Esophagus squamous epithelium (tissue), 5 donors: ENCODE measurements at places on chromosomes 2 and 18.

DNA sequence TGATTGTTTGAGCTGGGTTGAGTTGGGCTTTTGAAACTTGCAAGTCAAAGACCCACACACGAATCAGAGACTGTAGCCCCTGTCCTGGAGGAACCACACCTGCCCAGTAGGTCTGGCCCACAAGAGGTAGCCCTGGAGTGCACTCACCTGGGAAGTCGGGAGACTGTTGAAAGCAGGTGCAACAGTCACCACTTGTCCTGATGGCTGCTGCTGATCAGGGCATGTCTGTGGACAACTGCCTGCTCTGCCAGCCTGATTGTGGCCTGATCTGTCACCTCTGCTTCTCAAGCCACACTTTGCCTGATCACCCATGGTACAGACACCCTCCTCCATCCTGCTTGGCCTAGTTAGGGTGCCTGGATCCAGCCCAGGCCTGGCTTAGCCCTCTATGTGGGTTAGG, 105.0 kb upstream of the HAAO start:
- DNase-seq: no peak

GRCh38 chr2:36820942-36821605, 124.6 kb downstream of the VIT start:
- DNase-seq: no peak

GRCh38 chr2:215636816-215637215, 200.9 kb upstream of the FN1 start:
- DNase-seq: no peak

GRCh38 chr2:182078988-182079602, 93.4 kb downstream of the PPP1R1C start:
- DNase-seq: no peak

- no peak for DNase-seq
Measured at GRCh38 chr18:56550121-56550520, 88.3 kb downstream of the TXNL1 start.

DNA sequence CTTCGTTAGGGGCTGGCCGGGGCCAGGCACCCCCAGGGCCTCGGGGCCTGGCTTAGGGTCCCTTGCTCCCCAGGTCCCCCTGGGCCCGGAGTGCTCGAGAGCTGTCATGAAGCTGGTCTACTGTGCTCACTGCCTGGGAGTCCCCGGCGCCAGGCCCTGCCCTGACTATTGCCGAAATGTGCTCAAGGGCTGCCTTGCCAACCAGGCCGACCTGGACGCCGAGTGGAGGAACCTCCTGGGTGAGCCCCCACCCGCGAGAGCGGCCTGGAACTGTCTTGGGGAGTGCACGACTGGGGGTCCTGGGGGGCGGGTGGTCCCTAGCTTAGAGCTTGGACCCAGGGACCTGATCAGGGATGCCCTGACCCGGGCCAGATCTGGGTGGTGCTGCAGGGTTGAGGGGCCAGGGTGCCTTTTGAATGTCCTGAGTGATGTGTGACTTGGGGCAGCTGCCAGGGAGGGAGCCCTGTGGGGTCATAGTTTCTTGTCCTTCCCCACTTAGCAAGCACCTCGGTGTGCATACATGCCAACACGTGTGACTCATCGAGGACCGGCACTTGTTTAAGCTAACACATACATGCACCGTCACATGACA, 27.9 kb downstream of the GPC1 start:
- DNase-seq: no peak

- no peak for DNase-seq
Measured at GRCh38 chr2:173719471-173719870, 245.7 kb downstream of the SP3 start.

GRCh38 chr2:183665425-183665824, 541.2 kb downstream of the NUP35 start:
- DNase-seq: no peak

GRCh38 chr2:127531221-127531648, 4.2 kb upstream of the MYO7B start:
- no peak for DNase-seq

DNA sequence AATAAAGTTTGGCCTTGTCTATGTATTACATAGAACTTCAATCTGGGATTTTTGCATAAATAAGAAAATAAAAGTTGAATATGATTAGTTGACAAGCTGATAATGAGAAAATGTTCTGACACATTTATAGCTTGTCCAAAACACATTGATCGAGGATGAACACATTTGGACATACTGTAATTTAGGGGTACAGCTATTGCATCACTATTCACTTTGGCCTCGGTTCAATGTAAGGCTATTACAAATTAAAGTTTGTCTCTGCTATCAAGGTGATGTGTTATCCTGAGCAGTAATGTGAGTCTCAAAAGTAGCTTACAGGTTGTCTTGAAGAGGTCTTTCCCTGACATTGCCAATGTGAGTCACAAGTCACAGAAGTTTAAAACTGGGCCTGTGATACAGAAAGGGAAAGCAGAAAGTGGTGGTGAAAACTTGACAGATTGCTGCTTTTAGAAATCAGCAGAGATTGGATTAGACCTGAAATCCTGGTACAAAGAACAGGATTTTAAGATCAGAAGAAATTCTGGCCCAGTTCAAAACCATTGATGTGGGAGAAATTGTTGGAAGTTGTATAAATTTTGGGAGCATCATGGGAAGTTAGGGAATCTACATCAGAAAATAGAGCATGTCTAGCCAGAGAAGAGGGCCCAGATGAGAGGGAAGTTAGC, 674.1 kb downstream of the NYAP2 start:
- no peak for DNase-seq

DNA sequence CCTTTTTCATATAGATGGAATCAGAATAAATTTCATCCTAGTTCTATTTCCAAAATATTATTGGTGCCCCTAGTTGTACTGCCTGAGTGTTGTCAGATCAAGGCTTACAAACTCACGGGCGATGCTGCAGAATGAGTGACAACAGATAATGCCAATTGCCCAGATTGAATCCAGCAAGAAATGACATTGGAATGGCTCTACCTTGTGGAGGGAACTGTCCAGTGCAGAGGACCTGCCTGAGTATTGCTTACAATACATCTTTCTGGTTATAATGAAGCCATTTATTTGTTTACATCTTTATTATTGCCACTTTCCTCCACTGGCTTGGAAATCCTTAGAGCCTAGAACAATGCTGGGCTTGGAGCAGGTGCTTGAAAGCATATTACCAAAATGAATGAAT, 7.8 kb upstream of the IL1R2 start:
- DNase-seq: no peak

DNA sequence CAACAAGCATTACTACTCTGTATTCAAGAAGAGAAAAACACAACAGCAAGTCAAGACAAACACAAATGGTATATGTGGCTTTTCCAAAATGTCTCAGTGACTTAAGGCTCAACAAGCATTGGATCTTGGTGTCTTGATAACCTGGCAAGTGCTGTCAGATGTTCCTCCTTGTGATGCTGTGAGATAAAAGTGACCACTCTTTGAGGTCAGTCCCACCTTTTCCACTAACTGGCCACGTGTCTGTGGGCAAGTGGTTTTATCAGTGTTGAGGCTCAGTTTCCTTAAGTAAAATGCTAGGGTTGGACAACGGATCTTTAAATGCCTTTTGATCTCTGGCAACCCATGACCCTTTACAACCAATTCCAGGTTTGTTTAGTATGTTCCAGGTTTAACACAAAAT, 98.7 kb downstream of the BCL2 start:
- DNase-seq: no peak

- DNase-seq: no peak
Measured at GRCh38 chr2:225130093-225130492, 87.8 kb upstream of the DOCK10 start.

GRCh38 chr18:42446195-42446594, 491.2 kb downstream of the PIK3C3 start:
- no peak for DNase-seq

- DNase-seq: no peak
Measured at GRCh38 chr2:106781196-106781595, 104.8 kb downstream of the ST6GAL2 start.

- no peak for DNase-seq
Measured at GRCh38 chr18:35289293-35289692, 736 bp downstream of the ZSCAN30 start.

DNA sequence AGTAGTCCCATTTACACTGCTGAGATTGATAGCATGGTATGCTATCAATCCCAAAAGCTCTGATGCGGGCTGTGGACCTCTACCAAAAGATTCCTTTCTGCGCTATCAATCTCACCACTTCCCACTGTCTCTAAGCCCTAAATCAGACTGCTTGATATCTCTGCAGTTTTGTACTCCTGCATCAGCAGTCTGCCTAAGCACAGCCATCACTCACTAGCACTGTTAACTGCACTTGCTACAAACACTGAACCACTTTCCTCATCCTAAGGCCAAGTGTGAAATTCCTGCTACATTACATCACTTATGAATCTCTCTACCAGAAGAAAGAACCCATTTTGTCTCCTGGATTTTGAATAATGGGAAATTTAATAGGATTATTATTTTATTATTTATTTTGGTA, 237.0 kb downstream of the HNMT start:
- DNase-seq: no peak

DNA sequence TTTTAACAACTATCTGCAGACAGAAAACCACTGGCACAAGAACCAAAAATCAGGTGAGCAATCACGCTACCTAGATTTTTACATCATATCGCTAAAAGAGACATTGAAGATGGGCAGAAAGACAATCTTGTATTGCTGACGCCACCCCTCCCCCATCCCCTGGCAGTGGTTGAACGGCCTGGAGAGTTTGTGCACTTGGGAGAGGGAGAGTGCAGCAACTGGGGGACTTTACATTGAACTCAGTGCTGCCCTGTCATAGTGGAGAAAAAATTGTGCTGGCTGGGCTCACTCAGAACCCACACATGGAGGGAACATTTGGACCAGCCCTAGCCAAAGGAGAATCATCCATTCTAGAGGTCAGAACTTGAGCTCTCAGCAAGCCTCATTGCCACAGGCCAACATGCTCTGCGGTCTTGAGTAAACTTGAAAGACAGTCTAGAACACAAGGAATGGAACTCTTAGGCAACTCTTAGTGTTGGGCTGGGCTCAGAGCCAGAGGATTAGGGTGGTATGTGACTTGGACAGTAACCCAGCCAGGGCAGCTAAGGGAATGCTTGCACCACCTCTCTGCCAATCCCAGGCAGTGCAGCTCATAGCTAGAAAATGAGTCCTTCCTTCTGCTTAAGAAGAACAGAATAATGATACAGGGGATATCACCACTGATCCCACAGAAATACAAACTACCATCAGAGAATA, 220.0 kb upstream of the CYP26B1 start:
- DNase-seq: peak; percentile 9

- DNase-seq: no peak
Measured at GRCh38 chr2:190664240-190664639, 15.4 kb downstream of the NAB1 start.

DNA sequence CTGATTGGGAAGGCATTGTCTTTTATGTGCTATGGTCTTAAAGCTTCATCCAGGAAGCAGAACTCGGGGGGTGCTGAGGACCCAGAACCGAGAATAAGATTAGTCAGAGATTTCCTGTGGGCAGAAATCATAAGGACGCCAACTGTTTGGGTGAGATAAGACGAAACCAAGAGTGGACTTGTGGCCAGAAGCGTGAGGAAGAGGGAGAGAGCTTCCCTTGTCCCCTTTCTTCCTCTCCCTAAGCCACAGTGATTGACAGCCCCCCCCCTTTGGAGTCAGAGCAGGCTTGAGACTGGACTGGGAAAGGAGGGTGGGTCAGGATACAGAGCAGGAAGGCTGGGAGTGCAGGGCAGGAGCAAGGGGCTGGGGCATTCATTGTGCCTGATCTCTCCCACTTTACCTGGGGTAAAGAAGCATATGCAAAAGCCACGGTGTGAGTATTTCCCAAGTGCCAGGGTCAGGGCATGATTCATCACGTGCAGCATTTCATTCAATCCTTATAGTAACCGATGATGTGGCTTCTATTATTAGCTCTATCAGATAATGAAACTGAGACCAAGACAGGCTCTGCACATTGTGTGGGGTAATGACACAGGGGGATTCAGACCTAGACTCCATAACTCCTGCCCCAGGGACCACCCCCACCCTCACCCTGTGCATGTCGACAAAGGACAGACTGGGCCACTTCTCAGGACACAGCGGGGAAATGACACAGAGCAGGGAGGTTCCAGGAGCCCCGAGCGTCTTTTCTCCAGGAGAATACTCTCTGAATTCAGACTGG, 3.0 kb upstream of the IL1RN start:
- DNase-seq: no peak

GRCh38 chr2:162925595-162925994, 87.0 kb upstream of the KCNH7 start:
- no peak for DNase-seq

DNA sequence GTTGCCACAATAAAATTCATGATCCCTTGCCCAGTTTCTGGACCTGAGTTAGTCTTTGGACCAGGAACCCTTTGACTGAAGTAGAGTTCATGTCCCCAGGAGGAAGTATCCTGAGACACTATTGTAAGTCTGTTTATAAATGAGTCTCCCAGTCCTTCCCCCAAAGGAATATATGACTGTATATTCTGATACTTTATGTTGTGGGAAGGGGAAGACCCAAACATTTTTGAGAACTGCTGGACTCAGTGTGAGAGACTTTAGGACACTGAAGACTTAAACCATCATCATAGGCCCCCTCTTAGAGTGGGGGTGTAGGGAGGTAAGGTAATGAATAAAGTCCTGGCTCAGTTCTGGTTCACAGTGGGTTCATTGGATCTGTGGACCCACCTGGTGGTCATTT, 28.6 kb upstream of the CXCR4 start:
- no peak for DNase-seq

- no peak for DNase-seq
Measured at GRCh38 chr18:59885579-59886163, 14.1 kb upstream of the PMAIP1 start.

GRCh38 chr2:119223521-119224390, at the start of gene STEAP3:
STEAP3 (plus strand) TSS chr2:119223834; CDS start chr2:119231013, 7,179 bp downstream.
- no peak for DNase-seq

DNA sequence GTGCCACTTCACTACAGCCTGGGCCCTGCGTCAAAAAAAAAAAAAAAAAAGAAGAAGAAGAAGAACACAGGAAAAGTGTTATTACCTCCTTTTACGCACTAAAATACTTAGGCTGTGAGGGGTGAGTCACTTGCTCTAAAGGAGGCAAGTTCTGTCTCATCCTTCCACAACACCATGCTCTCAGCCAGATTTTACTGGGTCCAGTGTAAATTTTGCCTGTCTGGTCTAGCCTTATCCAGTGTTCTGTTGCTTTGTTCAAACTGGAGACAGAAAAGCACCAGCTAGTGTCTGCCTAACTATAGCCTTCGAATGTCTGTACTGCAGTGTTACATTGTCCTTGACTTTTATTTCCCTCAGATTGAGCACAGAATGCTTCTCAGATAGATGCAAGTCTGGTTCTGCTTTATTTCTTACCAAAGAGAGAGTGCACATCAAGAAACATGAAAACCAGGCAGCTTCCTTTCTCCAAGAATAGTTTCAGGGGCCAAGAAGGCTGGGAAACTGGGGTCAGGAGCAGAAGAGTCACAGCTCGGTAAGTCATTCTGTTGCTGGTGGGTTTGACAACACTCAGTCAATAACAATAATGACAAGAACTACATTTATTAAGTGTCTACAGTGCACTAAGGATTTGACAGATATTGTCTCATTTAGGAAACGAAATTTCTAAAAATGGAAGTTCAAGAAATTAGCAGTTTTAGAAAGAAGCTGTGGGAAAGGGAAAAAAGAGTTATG, 3.1 kb upstream of the MSGN1 start:
- DNase-seq: no peak

- DNase-seq: no peak
Measured at GRCh38 chr2:62192811-62193210, 3.1 kb upstream of the B3GNT2 start.
